ENCODE measurements at places on chromosomes 7 and 10.

DNA sequence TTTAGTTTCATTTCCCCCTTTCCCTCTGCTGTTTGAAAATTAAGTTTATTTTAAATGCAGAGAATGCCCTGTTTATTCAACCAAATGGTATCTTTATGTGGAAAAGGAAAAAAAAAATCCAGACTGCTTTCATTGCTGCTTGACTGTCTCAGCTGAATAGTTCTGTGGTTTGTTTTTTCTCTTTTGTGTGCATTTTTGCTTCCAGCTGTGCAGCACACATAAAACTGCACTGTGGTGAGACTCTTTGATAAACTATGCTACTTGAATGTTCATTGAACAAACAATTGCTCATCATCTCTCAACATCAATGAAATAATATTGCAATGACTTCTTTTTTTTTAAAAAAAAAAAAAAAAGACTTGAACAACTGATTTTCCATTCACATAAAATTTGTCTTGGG, 78.6 kb upstream of the GLI3 start:
- DNase-seq = no peak

DNA sequence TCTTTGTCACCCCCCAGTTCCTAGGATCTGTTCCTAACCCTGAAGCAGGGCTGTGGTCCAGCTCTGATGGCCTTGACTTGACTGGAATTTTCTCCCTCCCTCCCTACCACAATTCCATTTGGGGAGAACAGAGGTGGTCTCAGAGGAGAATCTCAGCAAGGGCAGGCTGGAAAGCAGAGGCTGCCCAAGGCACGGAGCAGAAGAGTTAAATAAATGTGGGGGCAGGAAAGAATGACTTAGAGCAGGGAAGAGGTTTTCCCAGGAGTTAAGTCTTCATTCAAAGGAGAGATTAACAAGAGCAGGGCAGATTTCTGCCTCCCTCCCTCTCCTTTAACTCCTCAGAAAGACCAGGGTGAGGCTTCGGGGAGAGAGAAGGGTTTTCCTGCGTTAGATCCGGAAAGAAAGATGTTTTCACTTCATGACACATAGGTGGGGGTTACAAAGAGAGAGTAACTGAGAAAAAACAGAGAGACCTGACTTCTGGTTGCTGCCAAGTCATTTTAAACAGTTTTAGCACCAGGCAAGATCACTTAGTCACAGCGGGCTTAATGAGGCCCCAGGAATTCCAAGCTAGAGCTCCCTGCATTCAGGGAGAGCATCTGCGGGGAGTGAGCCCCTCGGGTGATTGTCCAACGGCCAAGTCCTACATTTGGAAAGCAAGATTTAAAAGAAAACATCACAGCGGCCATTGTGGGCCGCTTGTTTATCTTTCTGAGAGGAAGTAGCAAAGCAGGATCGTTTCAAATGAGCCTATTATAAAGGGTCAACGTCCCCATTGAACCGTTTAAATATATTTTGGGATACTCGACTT, 78.7 kb downstream of the ARHGAP22 start:
- DNase-seq = no peak

GRCh38 chr7:115477193-115477651, 553.3 kb downstream of the TFEC start:
- no peak for DNase-seq

DNA sequence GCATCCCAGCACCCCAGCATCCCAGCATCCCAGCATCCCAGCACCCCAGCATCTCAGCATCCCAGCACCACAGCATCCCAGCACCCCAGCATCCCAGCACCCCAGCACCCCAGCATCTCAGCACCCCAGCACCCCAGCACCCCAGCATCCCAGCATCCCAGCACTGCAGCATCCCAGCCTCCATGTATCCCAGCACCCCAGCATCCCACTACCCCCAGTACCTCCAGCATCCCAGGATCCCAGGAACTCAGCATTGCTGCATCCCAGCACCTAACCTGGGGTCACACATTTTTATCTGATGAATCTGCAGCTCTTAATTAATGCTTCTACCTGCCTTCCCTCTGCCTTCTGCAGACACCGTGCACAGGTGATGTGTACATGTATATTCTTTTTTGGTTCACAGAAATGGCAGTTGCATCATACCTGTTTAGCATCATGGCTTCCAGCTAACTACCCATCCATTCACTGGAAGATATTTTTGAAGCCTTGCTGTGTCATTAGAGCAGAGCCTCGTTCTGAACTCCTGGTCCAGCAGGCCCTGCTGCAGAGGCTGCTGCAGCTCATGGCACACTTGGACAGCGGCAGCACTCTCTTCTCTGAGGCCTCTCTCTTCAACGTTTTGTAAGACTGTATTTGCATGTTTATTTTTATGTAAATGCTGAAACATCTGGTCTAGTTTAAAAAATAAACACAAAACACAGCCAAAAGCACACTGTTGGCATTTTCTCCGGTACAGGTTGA, 4.6 kb upstream of the CFAP46 start:
- DNase-seq = no peak

DNA sequence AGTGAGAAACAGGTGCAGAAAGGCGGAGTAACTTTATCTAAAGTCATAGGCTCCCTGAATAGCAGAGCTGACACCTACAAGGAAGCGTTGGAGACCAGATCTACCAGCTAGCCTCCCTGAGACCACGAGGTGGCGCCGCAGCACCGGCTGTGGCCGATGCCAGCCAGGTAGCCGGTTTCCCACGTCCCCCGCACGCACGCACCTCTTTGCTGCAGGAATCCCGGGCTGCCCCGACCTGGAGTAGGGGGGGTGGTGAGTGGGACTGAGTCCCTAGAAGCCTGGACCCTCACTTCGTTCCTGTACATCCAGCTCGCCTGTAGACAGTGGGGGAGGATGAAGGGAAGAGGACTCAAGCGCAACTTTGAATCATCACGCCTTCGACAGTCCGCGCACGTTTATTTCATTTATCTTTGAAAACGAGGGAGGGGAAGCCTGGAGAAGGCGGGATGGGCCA, 3.7 kb downstream of the ELOVL3 start:
- peak; percentile 85 for DNase-seq

DNA sequence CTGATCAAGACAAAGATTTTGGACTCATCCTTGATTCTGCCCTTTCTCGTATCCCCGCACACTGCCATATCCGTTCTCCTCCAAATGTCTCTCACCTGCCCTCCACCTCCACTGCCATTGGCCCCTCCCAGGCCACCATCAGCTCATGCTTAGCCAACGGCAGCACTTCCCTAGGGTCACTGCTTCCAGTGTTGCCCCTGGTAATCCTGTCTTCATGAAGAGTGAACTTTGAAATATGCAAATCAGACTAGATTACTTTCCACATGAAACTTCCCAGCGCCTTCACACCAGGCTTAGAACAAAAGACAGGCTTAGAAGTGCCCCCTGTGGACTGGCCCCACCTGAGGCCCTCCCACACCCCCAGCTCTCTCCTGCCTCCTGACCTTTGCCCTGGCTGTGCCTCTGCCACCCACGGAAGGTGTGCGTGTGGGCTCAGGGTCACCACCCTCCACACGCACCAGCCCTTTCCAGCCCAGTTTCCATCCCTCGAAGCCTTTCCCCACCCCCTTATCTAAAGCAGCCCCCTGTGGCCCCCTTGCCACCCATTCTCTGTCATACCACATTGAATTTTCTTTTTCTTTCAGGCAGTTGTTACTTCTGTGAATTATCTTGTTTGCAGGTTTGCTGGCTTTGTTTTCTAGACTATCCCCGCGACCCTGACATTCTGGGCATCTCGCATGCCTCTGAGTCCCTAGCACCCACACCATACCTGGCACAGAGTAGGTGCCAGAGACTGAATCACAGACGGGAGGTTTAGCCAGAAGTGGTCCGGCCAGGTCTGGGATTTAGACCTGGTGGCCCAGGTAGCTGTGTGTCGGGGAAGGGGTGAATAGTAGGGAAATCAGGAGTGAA, 26.8 kb upstream of the C10orf53 start:
- no peak for DNase-seq

DNA sequence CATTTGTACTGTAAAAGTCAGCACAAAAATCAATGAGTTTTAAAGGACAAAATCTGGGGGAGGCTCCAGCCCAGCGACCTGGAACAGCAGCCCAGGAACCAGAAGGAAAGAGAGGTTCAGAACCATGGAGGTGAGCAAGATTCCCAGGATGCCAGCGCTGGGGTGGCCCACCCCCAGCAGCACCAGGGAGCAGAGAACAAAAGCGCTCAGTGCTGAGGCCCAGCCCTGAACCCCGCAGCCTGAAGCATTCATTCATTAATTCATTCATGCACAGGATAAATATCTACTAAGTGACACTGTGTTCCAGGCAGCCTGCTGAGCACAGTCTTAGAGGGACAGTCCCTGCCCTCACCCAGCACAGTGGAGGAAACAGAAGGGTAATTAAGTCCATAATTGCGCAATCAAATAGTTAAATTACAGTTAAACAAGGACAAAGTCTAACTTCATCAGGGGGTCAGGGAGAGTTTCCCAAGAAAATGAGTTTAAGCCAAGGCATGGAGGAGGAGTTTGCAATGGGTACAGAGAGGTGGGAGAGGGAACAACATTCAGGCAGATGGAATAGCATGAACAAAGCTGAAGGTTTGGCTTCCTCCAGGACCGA, 202.3 kb downstream of the GRID1 start:
- no peak for DNase-seq

- no peak for DNase-seq
Measured at GRCh38 chr7:128000854-128001265, 30.4 kb downstream of the LRRC4 start.

DNA sequence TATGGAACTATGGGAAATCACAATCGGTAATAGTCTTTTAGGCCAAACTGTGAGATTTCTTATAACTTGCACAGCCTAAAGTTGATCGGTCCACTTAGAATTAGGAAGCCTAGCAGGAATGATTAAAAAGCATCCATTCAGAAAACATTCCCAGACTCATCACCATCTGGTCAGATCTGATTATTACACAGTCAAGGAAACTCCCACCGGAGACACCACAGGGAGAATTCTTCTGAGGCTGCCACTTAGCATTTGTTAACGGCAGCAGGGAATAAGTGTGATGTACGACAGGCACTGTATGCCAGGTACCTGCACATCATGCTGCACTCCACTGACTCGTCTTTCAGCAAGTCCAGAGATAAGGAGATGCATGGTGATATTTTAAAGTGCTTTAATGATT, 227.6 kb upstream of the STEAP1 start:
- DNase-seq = no peak

GRCh38 chr7:159061674-159062212, 82.9 kb downstream of the VIPR2 start:
- DNase-seq = no peak

DNA sequence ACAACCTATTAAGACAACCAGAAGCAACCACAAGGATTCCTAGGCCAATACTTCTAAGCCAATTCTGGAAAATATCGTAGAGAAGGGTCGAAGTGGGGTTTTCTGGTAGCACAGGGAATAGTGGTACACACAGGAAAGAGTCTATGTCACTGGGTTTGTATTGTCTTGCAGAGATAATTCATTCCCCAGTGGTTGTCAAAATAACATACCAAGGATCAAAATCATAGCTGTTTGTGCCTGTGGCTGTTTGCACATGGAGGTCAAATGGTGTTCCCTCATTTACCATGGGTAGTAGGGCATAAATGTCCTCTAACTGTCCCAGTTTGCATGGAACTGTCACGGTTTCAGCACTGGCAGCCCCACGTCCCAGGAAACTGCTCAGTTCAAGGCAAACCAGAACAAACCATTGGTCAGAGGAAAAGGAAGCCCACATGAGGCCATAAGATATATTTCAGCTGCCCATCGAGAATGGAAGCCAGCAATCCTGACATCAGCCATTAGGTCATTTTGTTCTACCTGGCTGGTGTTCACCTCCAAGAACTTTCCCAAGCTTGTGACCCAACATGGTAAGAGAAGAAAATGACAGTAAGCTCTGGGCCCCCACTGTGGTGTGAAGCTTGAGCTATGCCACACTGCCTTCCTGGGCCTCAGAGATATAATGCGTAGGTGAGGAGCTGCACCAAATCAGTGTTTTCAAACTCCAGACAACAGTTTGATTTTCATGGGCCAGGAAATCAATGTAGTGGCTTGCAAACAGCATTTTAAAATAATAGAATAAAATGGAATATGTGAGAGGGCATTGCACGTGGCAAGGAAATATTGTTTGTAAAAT, 53.9 kb upstream of the NFE2L3 start:
- no peak for DNase-seq

DNA sequence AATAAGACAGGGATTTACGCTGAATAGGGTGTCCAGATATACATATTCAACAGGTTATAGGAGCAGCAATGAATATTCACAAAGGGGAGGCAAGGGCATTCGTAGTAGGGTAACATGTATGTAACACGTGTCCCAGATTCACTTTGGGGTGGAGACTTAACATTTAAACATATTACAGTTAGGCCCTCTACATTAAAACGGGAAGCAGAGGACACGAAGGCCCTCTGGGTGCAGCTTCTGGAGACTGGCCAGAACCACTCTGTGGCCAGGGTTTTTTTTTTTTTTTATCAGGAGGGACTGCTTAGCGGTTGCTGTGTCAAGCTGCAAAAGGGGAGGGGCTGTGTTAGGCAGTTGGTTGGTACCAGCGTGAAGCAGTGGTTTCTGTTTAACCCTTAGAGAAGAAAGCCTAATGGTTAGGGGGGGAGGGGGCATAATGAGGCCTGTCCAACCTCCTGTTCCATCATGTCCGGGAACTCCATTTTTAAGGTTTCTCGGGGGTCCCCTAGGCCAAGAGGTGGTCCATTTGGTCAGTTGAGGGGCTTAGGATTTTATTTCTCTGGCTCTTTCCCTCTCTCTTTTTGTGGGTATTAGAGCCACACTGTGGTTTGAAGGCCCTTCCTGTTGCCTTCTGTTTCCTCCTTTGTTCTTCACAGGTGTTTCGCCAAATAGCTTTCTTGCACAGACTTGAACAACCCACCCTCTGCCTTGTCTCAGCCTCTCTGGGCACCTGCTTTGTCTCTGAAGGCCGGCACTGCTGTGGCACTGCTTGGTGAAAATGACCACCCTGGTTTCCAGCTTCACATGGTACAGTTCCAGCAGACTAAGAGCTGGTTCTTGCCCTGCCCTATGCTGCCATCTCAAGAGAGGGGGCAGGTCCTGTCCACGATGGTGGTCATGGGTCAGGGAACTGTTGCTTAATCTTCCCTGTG, 26.4 kb downstream of the PRF1 start:
- DNase-seq = no peak

DNA sequence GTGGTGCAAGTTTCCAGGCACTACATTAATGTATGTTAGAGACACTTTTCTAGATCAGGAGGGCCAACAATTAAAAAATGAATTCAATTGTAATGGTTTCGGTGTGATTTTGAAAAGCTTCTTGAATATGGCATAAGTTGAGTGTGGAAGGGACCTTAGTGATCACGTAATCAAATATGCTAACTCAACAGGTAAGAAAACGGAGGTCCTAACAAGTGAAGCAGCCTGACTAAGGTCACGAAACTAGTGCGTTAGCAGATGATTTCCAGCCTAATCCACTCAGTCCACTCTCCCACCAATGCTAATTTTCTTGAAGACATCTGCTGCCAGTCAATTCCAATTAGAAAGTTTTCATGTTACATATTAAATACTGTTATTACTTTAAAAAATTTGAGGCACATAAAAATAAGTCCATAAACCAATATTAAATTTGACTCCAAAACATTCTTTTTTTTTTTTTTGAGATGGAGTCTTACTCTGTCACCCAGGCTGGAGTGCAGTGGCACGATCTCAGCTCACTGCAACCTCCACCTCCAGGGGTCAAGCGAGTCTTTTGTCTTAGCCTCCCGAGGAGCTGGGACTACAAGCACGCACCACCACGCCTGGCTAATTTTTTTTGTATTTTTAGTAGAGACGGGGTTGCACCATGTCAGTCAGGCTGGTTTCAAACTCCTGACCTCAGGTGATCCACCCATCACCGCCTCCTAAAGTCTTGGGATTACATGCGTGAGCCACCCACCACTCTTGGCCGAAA, 2.3 kb upstream of the RSBN1L start:
- no peak for DNase-seq
